ENCODE measurements at places on chromosomes 4 and X.

- DNase-seq: no peak
Measured at GRCh38 chr4:69760455-69760854, at the start of gene SULT1B1. SULT1B1 (minus strand) TSS chr4:69760620; CDS start chr4:69755217, 5,403 bp downstream.

GRCh38 chr4:124025428-124025827 lies 628.8 kb downstream of the SPRY1 start:
- DNase-seq: no peak

DNA sequence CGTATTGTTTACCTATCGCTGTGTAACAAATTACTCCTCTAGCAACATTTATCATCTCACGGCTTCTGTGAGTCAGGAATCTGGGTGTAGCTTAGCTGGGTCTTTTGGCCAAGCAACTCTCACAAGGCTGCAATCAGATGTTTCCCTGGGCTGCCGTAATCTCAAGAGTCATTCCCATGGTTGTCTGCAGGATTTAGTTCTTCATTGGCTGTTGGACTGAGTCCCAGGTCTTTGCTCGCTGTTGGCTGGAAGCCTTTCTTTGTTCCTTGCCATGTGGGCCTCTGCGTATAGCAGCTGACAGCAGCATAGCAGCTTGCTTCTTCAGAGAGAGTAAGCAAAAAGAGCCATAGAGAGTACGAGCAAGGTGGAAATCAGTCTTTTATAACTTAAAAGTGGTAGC lies 16.8 kb downstream of the POLR2B start:
- DNase-seq: no peak

GRCh38 chr4:39846705-39847104 lies 131.0 kb downstream of the PDS5A start:
- DNase-seq: no peak

DNA sequence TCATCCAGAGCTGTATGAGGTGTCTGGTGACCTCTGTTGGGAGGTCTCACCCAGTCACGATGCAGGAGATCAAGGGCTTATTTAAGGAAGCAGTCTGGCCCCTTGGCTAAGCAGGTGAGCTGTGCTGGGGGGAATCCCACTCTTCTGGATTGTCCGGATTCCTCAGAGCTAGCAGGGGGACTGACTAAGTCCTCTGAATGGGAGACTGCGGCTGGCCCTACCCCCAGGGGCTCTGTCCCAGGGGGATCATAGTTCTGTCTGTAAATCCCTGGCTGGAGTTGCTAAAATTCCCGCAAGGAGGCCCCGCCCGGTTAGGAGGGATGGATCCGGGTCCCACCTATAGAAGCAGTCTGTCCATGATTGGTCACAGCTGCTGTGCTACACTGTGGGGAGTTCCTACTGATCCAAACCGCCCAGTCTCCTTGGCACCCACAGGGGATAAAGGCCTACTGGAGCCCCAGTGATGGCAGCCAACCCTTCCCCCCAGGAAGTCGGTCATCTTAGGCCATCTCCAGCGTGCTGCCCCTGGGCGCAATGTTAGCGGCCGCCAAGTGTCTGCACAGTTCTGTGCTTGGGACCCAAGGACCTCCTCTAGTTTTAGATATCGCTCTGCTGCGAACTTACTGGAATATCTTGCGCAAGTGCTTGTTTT lies 118.2 kb upstream of the KLF8 start:
- DNase-seq: no peak

- no peak for DNase-seq
Measured at GRCh38 chr4:6779667-6780565, 2.6 kb upstream of the KIAA0232 start.

DNA sequence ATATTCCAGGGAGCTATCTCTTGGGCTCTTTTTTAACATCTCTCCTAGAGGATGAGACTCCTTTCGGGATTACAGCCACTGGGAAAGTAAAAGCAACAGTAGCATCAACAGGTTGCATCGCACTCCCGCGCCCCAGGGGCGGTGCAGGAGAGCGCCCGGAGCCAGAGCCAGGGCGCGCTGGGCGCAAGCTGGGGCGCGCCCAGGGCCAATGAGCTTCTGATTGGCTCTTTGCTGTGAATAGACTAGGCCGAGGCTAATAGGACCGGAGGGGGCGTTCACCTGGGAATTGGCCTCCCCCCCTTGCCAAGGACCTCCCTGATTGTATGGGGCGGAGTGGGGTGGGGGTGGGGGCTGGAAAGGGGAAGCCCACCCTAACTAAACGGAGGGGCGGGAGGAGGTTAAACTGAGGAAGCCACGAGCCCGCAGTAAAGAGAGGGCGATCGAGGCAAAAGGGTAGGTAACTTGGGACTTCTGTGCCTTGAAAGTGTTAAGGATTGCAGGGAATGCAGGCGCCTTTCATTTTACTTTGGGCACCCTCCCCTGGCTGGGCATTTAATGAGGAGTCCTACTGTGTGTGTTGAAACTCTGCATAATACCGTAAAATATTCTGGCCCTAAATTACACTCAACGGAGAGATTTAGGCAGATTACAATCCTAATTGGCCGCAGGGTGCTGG lies 1.1 kb upstream of the ATOH1 start:
- no peak for DNase-seq

All from SW 1271 (cell line).